ENCODE measurements at places on chromosomes 1 and 21.

GRCh38 chr1:65412984-65413375 lies 7.5 kb upstream of the LEPR start:
- DNase-seq = no peak

GRCh38 chr1:12179111-12179519 lies 12.3 kb downstream of the TNFRSF1B start:
- no peak for DNase-seq

DNA sequence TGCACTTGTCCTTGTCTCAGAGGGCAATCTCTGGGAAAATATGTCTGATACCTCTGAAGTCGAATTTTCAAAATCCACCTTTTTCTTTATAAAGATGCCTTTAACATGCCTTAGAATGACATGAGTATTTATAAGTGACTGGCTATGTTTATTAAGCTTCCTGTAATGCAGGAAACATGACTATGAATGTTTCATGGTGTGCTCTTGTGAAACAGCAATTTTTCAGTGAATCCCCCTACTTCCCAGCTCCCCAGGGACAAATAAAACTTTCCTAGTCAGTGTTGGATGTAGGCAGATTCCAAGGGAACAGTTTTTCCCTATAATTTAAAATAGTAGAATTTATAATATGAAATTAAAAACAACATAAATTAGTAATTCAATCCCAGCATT lies 437.0 kb downstream of the LMO4 start:
- no peak for DNase-seq

- no peak for DNase-seq
Measured at GRCh38 chr1:228339766-228340685, 66.6 kb downstream of the TRIM11 start.

DNA sequence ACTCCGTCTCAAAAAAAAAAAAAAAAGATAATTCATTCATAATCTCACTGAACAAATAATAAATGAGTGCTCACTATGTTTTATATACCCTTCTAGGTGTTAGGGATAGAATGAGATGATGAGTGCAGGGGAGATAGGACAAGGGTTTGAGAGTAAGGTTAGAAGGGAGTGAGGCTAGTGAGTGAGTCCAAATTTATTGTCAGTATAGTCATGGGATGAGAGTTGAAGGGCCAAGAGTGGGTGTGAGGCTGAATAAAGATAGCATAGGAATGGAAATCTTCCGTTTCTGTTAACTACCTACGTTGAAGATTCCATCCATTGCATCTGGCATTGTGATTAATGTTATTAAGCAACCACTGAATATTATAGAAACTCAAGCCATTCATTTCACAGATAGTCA lies 16.8 kb downstream of the GNAI3 start:
- DNase-seq = no peak

DNA sequence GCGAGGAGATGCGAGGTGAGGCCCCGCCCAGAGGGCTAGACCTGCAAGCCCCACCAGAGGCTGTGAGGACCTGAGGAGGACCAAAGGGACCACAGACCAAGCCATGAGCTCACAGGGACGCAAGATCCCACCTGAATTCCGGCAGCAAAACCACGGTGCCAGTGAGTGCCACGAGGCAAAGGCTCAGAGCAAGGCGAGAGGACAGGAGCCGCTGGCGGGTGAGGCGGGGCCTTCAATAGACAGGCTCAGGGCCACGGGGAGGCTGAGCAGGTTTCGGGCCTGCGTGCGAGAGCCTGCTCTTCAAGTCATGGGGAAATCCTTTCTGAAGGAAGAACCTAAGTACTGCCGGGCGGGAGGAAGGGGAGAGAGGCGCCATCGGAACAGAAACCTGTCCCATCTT lies 7.1 kb upstream of the TMEM240 start:
- no peak for DNase-seq

DNA sequence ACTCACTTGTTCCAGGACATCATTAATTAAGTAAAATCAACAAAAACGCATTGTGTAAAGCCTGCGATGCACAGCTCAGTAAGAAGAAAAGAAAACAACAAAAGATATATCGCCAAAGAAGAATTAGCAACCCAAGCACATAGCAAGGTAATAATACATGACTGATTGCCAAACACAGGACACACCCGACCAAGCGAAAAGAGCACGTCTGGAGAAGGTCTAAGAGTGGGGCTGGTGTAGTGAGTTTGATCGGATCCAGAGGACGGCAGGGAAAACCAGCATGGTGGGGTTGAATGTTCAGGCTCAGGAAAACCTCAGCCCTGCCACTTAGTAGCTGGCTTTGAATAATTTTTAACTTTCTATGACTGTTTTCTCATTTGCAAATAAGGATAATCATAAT lies 69.8 kb downstream of the JAK1 start:
- no peak for DNase-seq

DNA sequence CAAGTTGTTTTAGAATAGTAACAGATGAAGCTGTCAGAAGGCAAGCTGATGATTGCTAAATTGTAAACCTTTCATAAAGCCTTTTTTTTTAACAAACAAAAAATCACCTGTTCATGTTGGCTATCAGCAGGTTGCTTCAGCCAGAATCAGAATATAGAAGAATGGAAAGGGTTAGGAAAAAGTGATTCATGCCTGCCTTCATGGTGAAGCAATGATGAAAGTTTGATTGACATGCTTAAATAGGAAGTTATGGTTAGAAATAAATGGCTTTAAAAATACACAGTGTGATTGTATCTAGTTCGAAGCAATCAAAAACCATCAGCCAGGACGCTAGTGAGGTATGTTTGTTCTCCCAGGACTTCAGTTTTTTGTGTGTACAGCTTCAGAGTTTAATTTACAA lies 37.9 kb downstream of the GABPA start:
- no peak for DNase-seq

GRCh38 chr1:221878134-221878533 lies 136.2 kb upstream of the DUSP10 start:
- DNase-seq = no peak

GRCh38 chr1:36492491-36492890 lies 9.8 kb upstream of the CSF3R start:
- DNase-seq = no peak

DNA sequence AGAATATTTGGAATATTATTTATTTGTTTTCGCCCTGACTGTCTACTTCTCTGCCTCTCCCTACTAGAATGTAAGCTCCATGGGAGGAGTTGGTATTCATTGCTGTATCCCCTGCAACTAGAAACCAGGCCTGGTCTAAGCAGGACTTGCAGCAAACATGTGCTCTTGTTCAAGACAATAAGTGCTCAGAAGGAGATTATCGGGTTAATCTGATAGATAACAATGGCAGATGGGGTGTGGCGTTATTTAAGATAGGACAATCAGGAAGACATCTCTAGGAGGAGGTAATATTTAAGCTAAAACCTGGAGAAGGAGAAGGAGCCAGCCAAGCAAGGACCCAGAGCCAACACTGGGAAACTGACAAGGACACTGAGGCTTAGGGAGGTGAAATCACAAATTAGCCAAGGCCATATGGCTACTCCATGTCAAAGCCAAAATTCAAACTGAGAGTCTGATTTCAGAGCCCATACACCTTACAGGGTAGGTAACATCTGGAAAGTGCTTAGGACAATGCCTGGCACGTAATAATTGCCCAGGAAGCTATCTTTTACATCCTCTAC lies 41.5 kb downstream of the STYXL2 start:
- no peak for DNase-seq

DNA sequence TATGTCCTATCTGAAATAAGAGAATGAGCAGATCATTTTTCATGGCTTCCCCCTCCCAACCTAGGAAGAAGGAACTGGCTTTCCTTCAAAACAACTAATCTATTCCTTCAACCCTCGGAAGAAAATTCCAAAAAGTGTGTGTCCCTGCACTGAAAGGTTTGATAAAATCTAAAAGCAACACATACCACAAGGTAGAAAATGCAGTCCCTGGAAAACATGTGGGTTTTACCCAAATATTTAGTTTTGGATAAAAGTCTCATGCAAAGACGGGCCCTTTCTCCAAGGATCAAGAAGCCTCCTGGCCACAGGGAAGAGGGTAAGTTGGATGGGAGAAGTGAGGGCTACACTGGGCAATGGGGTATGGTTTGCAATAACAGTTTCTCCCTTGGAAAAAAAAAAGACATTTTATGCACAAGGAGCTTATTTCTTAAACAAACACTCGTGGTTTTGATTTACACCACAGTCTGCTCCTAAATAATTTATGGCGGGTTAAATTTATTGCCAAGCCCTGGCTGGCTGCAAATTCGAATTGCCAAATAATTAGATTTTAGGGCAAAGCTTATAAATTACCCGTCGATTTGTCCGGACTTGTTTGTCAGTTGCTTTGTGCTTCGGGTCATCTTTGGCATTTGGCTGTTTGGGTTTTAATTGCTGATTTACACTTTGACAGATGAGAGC lies 28.9 kb downstream of the ERI3 start:
- DNase-seq = no peak

DNA sequence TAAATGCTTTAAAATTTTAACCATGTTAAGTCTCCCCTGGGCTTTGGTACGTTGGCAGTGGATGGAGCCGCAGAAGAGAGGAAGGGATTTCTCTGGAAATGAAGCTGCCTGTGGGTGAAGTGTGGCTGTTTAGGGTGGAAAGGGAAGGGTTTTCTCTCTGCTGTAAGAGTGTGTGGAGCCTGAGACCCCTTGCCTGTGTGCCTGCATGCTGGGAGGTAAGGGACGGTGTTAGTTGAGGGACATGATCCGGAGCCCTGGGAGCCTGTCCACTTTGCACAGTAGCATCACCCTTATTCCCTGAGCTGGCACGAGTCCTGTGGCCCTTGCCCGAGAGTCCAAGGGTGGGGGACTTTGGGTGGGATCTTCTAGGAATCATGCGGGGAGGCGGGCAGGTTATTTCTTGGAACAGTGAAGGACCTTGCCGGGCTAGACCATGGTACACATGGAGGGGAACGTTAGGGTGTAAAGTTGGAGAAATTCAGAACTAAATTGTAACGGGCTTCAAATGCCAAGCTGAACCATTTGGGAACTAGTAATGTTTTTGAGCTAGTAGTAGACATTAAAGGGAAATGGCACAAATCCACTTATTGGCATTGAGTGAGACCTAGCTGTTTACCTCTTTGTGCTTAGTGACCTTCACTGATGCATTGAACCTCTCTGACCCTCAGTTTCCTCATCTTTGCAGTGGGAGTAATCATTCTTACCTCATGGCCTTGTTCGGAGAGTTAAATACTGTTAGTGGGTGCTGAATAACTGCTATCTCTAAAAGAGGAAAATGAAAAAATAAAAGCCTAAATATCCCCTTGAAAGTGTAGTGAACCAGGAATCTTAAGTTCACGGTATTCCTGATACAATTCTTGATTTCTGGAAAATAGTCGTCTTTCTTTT lies 3.5 kb downstream of the GALNT2 start:
- no peak for DNase-seq

GRCh38 chr1:21547876-21548275 lies 38.7 kb downstream of the ALPL start:
- no peak for DNase-seq

DNA sequence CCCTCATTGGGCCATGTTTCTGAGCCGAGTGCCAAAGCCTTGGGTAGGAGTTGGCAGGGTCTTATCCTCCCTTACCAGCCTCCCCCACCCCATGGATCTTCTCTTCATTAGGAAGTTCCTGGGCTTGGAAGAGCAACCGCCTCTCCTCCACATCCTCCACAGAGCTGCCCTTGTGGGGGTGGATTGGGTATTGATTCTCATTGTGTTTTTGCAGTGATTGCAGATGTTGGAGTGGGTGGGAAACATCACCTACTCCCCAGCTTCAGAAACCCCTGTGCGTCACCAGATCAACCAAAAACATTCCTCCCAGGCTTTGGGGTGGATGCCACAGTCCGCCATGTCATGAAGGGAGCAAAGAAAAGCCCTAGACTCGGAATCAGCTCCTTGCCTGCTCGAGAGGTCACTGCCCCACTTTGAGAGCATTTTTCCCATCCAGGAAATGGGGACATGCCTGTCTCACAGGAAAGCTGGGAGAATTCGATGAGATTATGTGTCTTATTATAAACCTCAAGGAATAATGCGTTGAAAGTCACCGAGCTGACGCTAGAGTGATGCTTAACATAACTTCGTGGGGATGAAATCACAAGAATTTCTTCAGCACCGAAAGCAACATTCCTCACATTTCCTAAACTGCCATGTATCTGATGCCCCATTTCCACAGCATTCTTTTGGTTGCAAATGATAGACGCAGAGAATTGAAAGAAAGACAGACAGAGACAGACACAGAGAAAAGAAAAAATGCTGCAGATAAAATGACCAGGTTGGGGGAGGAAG lies 44.7 kb upstream of the ZBTB40 start:
- no peak for DNase-seq

DNA sequence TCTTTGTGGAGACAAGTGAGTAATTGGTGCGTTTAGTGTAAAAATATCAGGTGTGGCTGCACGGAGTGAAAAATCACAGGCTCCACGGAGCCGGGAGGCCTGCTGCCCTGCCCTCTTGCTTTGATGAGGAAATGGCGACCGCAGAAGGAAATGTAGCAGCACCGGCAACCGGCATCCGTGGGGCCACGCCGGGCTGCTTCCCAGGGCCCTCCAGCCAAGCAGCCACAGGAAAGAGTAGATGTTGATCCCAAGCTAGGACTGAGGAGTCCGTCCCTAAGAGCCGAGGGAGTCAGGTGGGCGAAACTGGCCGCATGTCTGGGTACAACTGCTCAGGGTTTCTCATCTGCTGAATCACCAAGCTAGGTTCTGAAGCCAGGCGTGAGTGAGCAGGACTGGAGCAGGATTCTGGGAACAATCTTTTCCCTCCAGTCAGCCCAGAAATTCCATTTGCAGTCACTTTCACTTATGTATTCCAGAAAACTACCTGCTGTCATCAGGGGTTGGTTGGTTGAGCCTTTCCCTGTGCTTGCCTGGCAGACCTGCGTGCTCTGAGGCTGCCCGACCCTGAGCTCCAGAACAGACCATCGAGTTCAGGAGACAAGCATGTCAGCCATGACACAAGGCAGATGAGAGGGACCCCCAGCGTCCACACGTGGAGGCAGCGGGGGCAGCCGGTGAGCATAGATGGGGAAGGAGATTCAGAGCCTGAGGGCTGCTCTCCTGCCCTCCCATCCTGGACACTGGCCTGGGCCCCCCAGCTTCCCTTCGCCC lies 5.8 kb upstream of the ITGB2 start:
- DNase-seq = no peak

DNA sequence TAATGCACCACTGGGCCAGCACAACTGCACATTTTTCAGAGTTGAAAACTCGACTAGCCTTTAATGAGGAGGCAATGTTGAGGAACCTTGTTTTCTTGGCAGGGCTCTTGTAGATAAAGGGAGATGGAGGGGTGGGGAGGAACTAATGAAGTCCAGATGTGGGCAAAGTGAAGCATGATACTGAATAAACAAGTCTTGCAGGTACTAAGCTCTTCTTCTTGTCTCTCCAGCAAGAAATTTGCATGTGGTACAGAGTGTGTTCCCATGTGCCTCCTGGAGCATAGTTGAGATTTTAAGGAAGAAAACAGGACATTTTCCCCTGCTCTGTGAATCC lies 47.0 kb downstream of the PLPP3 start:
- DNase-seq = no peak

- no peak for DNase-seq
Measured at GRCh38 chr1:164498792-164499191, 60.2 kb upstream of the PBX1 start.

DNA sequence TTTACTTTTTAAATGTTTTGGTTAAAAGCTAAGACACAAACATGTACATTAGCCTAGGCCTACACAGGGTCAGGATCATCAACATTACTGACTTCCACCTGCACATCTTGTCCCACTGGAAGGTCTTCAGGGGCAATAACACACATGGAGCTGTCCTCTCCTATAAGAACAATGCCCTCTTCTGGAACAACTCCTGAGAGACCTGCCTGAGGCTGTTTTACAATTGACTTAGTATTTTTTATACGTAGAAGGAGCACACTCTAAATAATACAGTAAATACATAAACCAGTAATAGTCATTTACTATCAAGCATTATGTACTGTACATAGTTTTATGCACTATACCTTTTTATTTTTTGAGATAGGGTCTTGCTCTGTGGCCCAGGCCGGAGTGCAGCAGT lies 14.1 kb upstream of the MOB3C start:
- no peak for DNase-seq

Measured in NCI-H1092 (cell line).